Brain pericyte (primary cell): ENCODE measurements at places on chromosomes 12 and 14.

DNA sequence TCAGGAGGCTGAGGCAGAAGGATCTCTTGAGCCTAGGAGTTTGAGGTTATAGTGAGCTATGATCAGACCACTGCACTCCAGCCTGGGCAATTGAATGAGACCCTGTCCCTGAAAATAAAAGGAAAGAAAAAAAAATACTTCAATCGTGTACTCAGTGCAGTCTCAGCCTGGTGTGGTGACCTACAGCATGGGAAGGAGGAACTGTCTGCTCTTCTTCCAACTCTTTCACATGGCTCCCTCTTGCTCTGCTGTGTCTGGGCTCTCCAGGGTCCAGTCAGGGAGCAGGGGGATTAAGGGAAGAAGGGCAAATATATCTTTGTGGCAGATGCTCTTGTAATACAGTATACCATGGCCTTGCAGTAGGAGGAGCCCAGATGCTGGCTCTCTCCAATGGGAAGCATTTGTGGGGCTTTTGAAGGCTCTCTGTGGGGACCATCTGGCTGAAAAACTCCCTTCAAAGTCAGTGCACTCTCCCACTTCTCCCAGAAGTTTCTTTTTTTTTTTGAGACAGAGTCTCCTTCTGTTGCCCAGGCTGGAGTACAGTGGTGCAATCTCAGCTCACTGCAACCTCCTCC is 76.6 kb upstream of the TMPO start:
- DNase-seq, result no peak

DNA sequence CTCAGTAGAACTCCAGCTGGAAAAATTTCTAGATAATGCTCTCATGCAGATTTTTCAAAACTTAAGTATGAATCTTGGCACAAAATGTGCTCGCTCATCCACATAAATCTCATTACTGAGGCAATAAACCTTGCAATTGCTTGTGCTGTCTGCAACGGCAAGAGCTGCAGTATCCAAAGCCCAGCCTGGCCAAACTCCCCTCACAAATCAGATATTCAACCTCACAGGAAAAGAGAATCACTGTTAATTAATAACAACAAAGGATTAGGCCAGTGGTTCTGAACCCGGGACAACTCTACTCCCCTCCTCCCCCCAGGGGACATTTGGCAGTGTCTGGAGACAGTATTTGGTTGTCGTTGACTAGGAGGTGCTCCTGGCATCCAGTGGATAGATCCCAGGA is 19.2 kb upstream of the CORO1C start:
- no peak for DNase-seq

DNA sequence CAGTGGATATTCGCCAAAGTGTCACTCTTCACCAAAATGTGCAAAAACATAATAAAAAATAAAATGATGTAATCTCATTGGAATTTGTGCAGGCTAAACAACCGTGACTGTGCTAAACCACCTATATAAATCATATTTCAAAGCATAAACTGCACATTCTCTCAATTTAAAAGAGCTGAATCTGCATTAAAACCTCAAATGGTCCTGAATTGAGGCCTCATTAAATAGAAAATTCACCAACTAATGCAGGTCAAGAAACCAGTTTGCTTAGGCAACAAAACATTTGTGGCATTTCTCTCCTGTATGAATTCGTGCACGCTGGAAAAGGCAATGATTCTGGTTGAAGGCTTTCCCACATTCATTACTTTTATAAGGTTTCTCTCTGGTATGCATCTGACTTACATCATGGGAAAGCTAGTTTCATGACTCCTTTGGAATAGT is 80.1 kb upstream of the IFNG-AS1 start:
- DNase-seq, result no peak

DNA sequence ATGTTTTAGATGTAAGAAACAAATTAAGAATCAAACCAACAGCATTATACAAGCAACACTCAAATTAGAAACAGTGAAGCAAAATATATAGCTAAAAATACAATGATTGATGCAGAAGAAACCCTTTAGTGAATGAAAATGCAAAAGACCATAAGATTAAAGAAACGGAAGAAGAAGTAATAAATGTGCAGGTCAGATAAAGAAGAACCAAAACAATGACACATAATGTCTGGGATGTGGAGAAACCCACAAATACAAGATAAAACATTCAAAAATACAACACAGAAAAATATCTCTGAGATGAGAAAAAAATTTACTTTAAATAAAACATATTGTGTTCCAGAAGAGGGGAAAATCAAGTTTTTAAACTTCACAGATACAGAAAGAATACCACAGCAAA is 73.4 kb upstream of the AVPR1A start:
- DNase-seq, result no peak

GRCh38 chr12:50597200-50598195 is 92.7 kb downstream of the DIP2B start:
- no peak for DNase-seq

DNA sequence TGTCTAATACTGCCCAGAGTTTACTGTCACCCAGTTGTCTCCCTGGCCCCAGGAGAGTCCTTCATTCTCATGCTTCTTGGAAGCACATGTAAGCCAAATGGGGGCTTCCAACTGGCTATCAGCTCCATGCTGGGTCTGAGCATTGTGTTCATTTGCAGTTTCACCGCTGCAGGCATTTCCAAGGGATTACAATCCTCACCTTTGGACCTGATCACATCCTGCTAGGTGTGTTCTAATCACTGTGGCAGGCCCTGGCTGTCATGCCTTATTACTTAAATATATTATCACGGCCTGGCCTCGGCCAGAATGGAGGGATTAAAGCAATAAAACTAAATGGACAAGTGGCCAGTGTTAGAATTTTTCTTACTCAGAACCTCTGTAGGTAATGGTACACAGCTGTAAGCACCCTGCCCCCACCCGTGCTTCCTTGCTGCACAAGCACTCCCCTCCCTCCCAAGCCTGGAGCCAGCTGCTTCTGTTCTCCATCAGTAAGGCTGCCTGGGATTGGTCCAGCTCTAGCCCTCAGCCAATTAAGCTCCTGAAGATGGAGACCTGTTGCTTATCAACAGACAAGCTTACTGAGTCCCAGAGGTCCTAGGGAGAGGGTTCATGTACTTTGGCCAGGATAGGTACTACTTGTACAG is 175.9 kb upstream of the RBM19 start:
- no peak for DNase-seq

GRCh38 chr14:28254768-28255167 is 511.8 kb upstream of the FOXG1 start:
- no peak for DNase-seq

GRCh38 chr12:94659346-94659930 is 9.1 kb upstream of the TMCC3 start:
- DNase-seq, result no peak

- DNase-seq, result no peak
Observed at GRCh38 chr14:20811986-20812975, 9.6 kb upstream of the RNASE1 start.

- no peak for DNase-seq
Observed at GRCh38 chr12:27342536-27342935, 9.9 kb downstream of the BMAL2 start.

- no peak for DNase-seq
Observed at GRCh38 chr14:79318371-79318770, 892.9 kb downstream of the DIO2 start.

DNA sequence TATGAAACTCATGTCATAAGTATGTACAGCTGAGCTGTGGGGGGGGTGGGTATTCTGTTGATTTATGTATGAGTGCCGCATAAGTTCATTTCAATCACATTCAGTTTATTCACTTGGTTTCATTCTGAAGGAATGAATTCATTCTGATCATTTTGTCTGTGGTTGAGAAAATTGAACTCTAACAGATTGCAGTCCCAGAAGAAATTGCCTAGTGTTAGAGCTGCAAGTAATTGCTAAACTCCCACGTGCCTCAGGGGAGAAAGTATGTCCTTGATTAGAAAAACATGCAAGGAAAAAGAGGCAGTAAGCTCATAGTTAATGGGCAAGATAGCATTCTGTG is 442.4 kb upstream of the MGAT4C start:
- no peak for DNase-seq

DNA sequence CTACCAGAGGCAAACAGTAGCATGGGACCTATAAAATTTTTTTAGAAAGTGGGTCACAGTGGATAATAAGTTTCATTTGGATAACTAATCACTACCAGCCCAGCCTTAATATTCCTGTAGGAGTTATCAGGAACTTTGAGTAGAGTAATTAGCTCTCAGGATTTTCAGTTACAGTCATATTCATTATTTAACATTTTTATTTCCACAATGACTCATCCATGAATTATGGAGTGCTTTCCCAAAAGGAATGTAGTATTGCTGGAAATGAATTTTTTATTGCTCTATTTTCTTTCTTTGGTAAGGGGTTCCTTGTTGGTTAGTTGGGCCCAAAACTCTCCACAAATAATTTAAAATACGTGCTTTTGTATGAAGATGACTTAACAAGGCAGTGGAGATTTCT is 53.7 kb downstream of the ERC1 start:
- no peak for DNase-seq

- DNase-seq, result no peak
Observed at GRCh38 chr14:59811815-59812214, 58.8 kb downstream of the RTN1 start.

DNA sequence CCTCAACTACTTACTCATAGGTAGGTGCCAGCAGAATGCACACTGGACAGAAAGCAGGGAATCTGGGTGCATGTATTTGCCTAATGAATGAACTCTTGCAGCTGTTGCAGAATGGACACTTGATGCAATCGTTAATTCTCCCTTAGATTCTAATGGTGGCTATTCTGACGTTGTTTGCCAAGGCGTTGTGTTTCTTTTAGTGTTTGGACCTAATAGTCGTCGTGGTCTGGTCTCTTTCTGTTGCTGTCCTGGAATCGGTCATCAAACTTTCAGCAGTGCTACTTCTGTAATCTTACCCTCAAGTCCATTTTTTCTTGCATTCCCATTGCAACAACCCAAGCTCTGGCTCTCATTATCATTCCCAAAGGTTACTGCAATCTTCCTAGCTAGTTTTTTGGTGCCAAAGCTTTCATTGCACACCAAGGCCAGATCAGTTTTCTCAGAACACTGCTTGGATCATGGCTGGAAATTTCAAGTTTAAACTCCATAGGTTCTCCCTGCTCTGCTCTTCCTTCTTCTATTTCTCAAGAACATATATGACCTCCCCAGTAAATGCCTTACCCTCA is 31.3 kb downstream of the BMP4 start:
- no peak for DNase-seq

DNA sequence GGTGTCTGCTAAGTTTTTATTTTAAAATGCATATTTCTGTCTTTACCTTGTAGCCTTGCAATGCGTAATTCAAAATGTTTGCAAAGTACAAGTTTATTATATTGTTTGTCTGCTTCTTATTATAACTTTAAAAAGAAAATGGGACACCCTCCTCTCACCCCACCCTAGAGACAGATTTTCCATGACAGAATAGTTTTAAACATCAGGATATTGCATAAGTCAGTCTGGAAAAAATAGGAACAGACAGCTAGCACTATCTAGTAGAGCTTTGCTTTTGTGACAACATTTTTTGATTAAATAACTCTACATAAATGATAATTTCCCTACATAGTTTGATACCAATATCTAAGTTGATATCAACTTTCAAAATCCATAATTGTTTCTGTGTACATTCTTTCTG is 71.3 kb downstream of the PDE3A start:
- no peak for DNase-seq

- no peak for DNase-seq
Observed at GRCh38 chr12:128531170-128531569, 264.2 kb downstream of the TMEM132C start.

DNA sequence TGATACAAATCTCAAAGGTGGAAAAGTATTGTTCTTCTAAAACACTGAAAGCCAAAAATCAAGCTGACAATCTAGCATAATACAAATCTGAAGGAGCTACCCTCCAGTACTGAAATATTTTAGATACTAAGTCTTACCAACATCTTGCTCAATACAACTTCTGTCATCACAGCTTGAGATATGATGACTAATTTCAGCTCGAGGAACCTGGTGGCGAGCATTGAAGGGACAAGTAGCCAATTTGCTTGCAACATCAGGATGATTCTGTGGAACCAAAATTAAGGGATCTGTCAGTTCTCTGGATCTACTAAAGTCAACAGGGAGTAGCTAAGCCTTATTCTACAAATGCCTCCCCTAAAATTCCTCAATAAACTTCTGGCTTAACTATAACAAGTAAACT is 10.4 kb downstream of the GTSF1 start:
- DNase-seq, result peak; percentile 18

DNA sequence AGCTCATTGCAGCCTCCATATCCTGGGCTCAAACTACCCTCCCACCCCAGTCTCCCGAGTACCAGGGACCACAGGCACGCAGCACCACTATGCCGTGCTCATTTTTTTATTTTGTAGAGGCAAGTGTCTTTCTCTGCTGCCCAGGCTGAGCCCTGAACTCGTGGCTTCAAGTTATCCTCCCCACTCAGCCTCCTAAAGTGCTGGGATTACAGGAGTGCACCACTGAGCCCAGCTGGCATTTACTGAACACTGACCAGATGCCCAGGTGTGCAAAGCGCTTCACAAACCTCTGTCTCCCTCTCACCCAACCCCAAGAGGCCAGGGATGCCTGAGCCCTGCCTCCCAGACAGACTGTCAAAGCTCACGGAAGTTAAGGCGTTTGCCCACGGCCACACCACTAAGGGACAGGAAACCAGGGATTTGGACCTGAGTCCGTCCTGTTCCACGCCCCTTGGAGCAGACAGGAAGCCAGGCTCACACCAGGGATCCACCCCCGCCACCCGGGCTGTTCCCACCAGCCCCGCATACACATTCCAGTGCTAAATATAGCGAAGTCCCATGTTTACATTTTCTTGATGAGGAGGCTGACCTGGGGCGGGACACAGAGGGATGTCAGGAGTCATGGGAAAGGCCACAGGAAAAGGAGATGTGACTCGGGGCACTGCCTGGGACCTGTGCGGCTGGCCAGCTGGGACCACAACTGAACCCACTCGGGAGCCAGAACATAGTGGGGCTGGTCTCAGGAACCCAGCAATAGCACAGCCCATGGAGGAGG is 51.2 kb downstream of the TESC start:
- no peak for DNase-seq

- DNase-seq, result no peak
Observed at GRCh38 chr12:90013409-90013808, 304.8 kb upstream of the ATP2B1 start.

DNA sequence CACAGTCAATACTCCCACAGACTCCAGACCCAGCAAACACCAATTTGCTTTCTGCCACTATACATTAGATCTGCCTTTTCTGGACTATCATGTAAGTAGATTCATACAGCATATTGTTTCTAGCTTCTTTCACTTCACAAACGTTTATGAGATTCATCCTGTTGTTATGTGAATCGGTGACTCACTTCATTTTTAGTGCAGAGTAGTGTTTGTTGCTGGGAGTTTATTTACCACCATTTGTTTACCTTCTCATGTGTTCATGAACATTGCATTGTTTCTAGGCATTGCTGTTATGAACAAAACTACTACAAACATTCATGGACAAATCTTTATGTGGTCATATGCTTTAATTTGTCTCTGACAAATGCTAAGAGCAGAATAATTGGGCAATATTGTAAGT is 807.8 kb upstream of the TMEM132C start:
- no peak for DNase-seq

- no peak for DNase-seq
Observed at GRCh38 chr14:99995700-99996356, 69.4 kb upstream of the EVL start.

DNA sequence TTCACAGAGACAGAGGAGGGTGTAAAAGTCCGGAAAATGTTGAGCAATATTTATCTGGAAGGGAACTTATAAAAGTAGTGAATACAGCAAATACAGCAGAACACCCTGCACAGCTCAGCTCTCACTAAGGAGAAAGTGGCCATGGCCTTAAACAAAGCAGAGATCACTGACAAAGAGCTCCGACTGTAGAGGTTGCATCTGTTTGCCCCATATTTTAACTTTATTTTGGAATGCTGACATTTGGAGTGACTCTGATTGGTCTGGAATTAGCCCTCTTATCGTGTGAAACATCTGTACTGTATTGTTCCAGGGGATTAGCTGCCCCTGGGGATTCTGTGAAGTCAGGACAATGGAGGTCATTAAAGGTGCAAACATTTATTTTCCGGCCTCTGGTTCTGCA is 1275.7 kb upstream of the FLRT2 start:
- DNase-seq, result no peak
